ENCODE measurements at places on chromosomes 6 and 20.

- H3K4me1 ChIP-seq, result no peaks in the 10 kb centered on the region
- H3K27ac ChIP-seq, result no peak overlapping the region
- no peaks in the 10 kb centered on the region for H3K27me3 ChIP-seq
- H3K36me3 ChIP-seq, result no peaks in the 10 kb centered on the region
These were observed 260.2 kb downstream of the BCKDHB start for GRCh38 chr6:80366714-80367113.

DNA sequence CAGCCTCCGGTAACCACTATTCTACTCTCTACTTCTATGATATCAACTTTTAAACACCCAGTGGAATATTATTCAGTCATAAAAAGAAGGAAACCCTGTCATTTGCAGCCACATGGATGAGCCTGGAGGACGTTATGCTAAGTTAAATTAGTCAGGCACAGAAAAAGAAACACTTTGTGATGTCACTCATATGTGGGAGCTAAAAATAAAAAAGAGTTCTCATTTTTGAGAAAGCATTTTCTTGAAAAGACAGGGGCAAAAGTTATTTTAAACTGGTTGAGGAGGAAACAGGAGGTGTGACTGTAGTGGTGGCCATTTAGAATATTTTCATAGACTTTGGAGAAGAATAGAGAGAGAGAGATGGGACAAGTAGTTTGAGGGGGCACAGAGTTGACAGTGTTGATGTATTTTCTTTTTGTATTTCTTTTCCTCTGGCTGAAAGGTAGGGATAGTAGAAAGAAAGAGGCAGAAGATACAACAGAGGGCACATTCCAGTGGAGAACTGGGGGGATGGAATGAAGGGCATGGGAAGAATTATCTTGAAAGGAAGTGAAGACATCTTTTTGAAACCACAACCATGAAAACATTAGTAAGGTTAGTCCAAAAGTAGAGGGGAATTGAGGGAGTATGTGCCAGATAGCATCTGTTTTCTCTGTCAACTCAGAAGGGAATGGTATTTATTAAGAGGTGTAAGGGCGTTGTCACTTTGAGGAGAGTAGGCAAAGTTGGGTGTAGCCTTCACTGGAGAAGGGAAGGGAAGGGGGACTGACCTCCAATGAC is 181.3 kb upstream of the GMDS start:
- no peak overlapping the region for H3K4me3 ChIP-seq
- H3K36me3 ChIP-seq, result no peaks in the 10 kb centered on the region
- no peak for DNase-seq
- H3K4me1 ChIP-seq, result no peaks in the 10 kb centered on the region

DNA sequence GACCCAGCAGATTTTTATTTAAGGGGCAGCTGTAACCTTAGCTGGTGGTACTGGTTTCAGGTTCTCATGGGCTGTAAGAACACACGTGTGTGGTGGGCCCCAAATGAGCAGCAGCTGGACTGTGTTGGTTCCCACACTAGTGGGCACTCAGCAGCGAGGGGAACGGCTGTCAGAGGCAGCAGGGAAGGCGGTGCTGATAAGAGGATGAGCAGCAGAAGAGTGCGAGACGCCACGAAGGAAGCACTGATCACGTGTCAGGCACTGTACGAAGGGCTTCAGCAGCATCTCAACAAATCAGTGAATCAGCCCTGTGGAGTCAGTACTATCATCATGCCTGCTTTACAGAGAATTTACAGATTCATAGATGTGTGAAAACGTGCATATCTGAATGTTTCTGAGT is 41.0 kb upstream of the EMILIN3 start:
- no peak for DNase-seq
- H3K36me3 ChIP-seq, result peaks cover 52% of the 10 kb centered on the region
- H3K27ac ChIP-seq, result no peak overlapping the region
- H3K4me1 ChIP-seq, result no peaks in the 10 kb centered on the region
- H3K4me3 ChIP-seq, result no peak overlapping the region

DNA sequence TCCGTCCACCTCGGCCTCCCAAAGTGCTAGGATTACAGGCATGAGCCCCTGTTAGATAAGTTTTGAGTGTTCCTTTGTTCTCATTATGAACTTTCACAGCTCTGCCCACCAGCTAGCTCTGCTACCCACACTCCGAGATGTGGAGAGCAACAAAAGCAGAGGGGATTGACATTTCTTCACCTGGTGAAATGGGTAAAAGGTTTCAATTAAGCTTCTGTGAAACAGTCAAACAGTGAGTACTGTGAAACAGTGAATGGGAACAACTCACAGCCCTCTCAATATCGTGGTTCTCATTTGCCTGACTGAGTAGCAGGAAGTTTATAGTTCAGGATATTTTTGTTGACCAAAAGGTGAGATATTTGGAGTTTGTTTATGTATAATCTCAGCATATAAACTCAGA is 412.8 kb downstream of the CD83 start:
- peaks cover 13% of the 10 kb centered on the region for H3K4me1 ChIP-seq
- no peaks in the 10 kb centered on the region for H3K36me3 ChIP-seq
- no peak overlapping the region for H3K4me3 ChIP-seq
- H3K27me3 ChIP-seq, result no peaks in the 10 kb centered on the region

- H3K36me3 ChIP-seq, result no peaks in the 10 kb centered on the region
- no peaks in the 10 kb centered on the region for H3K4me1 ChIP-seq
- H3K27ac ChIP-seq, result peak overlapping the region; percentile 65
- no peaks in the 10 kb centered on the region for H3K27me3 ChIP-seq
- no peak for DNase-seq
These were observed 108.4 kb downstream of the RTN4IP1 start for GRCh38 chr6:106520711-106521401.

- H3K27ac ChIP-seq, result no peak overlapping the region
- no peak for DNase-seq
- H3K27me3 ChIP-seq, result no peaks in the 10 kb centered on the region
- no peaks in the 10 kb centered on the region for H3K36me3 ChIP-seq
- H3K4me1 ChIP-seq, result peaks cover 5% of the 10 kb centered on the region
- H3K4me3 ChIP-seq, result no peak overlapping the region
These were observed 125.9 kb downstream of the HTR1B start for GRCh38 chr6:77337392-77337791.

DNA sequence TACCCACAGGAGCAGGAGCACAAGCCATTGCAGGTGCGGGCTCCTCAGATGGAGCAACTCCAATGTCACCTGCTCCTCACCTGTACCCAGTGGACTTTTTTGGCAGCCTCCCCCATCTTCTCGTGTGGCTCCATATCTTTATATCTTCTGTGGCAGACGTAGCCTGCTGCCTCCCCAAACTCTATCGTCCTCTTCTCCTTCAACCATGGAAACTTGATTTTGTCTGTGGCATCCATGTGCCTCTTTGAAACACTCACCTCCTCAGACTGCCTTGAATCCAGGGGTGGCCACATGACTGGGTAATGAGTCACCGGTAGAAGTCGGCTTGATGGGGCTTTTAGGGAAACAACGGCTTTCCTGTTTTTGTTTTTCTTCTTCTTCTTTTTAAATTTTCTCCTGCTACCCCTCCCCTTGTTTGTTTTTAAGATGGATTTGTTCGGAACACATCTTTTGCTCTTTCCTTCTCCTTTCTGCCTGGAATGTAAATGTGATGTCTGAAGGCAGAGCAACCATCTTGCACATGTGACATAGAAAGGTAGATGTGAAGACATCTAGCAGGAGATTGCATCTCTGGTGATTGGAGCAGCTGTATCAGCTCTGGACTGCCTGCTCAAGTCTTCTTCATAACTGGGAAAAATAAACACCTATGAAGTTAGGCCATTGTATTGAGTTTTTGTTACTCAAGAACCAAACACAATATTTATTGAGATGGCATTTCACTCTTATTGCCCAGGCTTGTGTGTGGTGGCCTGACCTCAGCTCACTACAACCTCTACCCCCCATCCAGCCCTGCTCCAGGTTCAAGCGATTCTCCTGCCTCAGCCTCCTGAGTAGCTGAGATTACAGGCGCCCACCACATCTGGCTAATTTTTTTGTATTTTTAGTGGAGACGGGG is 69.9 kb upstream of the DDR1 start:
- H3K27me3 ChIP-seq, result no peaks in the 10 kb centered on the region
- no peak for DNase-seq
- no peak overlapping the region for H3K27ac ChIP-seq
- no peak overlapping the region for H3K4me3 ChIP-seq
- no peaks in the 10 kb centered on the region for H3K36me3 ChIP-seq
- H3K4me1 ChIP-seq, result peaks cover 3% of the 10 kb centered on the region

DNA sequence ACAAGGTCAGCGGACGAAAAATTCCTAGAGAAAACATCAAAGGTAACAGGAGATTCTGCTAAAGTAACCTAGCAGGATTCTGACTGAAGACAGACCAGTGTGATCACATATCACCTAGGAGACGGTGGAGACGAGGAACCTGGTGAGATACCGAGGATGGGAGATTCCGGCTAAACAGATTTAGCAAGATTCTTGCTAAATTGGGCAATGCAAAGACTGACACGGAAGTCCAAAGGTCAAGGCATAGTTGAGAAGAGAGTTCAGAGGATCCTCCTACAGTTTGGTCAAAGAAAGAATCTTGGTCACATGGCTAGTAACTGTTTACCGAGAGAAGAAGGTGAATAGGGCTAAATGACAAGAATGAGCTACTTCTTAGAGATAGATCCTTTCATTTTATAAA is 61.1 kb downstream of the TMEM170B start:
- H3K4me3 ChIP-seq, result no peak overlapping the region
- no peaks in the 10 kb centered on the region for H3K36me3 ChIP-seq
- DNase-seq, result no peak
- H3K27ac ChIP-seq, result no peak overlapping the region
- no peaks in the 10 kb centered on the region for H3K27me3 ChIP-seq
- H3K4me1 ChIP-seq, result no peaks in the 10 kb centered on the region

DNA sequence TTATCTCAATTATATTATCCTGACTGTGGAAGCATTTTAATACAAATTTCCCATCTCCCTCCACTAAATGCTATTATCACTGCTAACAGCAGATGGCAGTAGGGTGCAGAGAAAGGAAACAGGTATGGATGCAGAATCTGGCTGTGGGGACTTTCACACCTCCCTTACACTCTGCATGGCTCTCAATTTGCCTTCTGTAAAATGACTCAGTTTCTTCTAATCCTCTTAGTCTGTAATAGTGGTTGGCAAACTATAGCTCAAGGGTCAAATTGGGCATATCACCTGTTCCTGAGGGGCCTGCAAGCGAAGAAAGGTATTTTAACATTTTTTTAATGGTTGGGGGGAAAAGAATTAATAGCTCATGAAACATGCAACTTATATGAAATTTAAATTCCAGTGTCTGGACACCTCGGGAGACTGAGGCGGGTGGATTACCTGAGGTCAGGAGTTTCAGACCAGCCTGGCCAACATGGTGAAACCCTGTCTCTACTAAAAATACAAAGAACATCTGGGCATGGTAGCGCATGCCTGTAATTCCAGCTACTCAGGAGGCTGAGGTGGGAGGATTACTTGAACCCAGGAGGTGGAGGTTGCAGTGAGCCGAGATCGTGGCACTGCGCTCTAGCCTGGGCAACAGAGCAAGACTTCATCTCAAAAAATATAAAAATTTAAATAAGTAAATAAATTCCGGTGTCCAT is 83.5 kb downstream of the ZMYND8 start:
- peak; percentile 77 for DNase-seq
- H3K27ac ChIP-seq, result no peak overlapping the region
- peaks cover 8% of the 10 kb centered on the region for H3K36me3 ChIP-seq
- no peak overlapping the region for H3K4me3 ChIP-seq
